GM23248 (cell line): ENCODE measurements at places on chromosomes 5 and 9. TPM values are rescaled to one million over a fixed set of nuclear protein-coding genes. Genes with fewer than 3 reads are reported as not detected.

DNA sequence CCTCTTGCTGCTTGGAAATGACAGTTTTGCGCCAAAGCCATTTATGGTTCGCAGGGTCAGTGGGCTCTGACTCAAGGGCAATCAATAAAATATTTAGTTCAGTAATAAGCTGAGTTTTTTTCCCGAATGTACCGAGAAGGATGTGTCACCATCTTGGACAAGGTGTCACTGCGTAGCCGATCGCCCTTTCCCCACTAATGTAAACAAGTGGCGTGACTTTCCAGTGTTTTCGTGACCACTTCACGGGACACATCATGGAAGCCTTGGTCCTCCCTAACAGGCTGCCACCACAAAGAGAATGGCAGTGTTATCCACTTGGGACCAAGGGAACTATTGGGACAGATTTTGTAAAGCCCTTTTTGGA is 16.4 kb downstream of the ISL1 start:
- no peaks in the 10 kb centered on the region for H3K36me3 ChIP-seq
- no peak for DNase-seq
- no peak overlapping the region for H3K4me3 ChIP-seq
- H3K27me3 ChIP-seq: peaks cover 40% of the 10 kb centered on the region
- no peaks in the 10 kb centered on the region for H3K4me1 ChIP-seq

GRCh38 chr9:85960688-85961093 is 19.7 kb downstream of the NAA35 start:
- no peak overlapping the region for H3K4me3 ChIP-seq
- no peak for DNase-seq
- H3K36me3 ChIP-seq: peaks cover 40% of the 10 kb centered on the region

GRCh38 chr5:81021486-81021885 is 61.3 kb downstream of the RASGRF2 start:
- no peak overlapping the region for H3K27ac ChIP-seq
- H3K4me3 ChIP-seq: no peak overlapping the region
- no peaks in the 10 kb centered on the region for H3K4me1 ChIP-seq

DNA sequence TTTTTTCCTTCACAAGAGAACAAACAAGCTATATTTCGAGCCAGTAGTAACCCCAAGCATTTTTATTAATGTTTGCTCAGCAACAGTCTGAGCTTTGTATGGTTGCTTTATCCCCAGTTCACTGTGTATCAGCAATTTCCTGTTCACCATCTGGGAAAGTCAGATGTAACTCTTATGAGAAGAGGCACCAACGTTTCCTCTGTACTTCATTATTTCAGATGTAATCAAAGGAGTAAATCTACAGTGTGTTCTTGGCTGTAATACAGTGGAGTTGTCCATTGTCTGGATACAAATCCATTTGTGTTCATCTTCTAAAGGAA is 340.2 kb downstream of the ARRDC3 start:
- H3K27ac ChIP-seq: no peak overlapping the region
- no peaks in the 10 kb centered on the region for H3K4me1 ChIP-seq
- no peak overlapping the region for H3K4me3 ChIP-seq
- no peak for DNase-seq
- H3K36me3 ChIP-seq: no peaks in the 10 kb centered on the region
- H3K27me3 ChIP-seq: peaks cover 26% of the 10 kb centered on the region

The CDC25C gene
- total RNA-seq: 4.5 and 5.9 TPM in 2 replicates

The FSTL4 gene
- not detected in 2 replicates for total RNA-seq
